Hair follicle dermal papilla cell (primary cell): ENCODE measurements at places on chromosomes 13 and 19. TPM values are rescaled to one million over a fixed set of nuclear protein-coding genes. Genes with fewer than 3 reads are reported as not detected.

Gene ZNF555
- 8.5 and 8.9 TPM in 2 replicates for total RNA-seq

Gene TUBB4A
- total RNA-seq = not detected in 2 replicates

Gene CHST8
- not detected in 2 replicates for total RNA-seq

Gene CDX2
- not detected in 2 replicates for total RNA-seq

Gene CEACAM21
- total RNA-seq = not detected in 2 replicates

Gene ZNF709
- 2.6 and 3.7 TPM in 2 replicates for total RNA-seq

Gene FAM124A
- total RNA-seq = 0.97 and 1.2 TPM in 2 replicates

Gene TECR
- 38.0 and 54.5 TPM in 2 replicates for total RNA-seq

Gene ZNF45
- total RNA-seq = 14.3 and 20.4 TPM in 2 replicates

Gene GNA15
- total RNA-seq = 0.16 TPM in 1 of 2 replicates, not detected in the other

Gene ZNF816
- total RNA-seq = 5.2 and 8.1 TPM in 2 replicates

Gene CEACAM20
- total RNA-seq = not detected in 2 replicates

Gene SIGLEC14
- not detected in 2 replicates for total RNA-seq

Gene TMEM238
- total RNA-seq = 0.16 TPM in 1 of 2 replicates, not detected in the other

Gene RNF113B
- total RNA-seq = not detected in 2 replicates

Gene SLC5A5
- total RNA-seq = under 0.01 and 0.49 TPM in 2 replicates

Gene URAD
- not detected in 2 replicates for total RNA-seq

Gene APLP1
- total RNA-seq = 13.8 and 16.4 TPM in 2 replicates

Gene CEP89
- 24.2 and 24.5 TPM in 2 replicates for total RNA-seq

Gene FPR2
- total RNA-seq = not detected in 2 replicates

Gene FUT2
- total RNA-seq = under 0.01 TPM in 1 of 2 replicates, not detected in the other

Gene FUT6
- total RNA-seq = not detected in 2 replicates

Gene ZFR2
- total RNA-seq = under 0.01 TPM in 1 of 2 replicates, not detected in the other
